DND-41 (cell line): ENCODE measurements at places on chromosomes 7 and 10.

DNA sequence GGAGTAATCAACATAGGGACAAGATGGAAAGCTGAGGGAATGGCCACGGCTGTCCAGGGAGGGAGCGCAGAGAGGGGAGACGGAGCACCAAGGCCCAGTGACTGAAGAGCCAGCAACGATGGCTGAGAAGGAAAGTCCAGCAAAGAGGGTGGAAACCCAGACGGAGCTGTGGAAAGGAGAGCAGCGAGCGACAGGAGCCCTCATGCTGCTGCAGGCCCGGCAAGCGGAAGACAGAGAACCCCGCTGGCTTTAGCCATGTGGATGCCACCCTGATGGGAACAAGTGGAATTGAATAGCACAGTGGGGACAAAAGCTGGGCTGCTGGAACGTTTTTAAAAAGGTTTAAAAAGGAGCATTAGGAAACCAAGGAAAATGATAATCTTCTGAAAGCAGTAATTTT, 82.9 kb upstream of the DDC start:
- no peak overlapping the region for H3K27ac ChIP-seq
- H3K27me3 ChIP-seq = peaks cover 31% of the 10 kb centered on the region
- H3K4me1 ChIP-seq = no peaks in the 10 kb centered on the region
- DNase-seq = no peak
- H3K36me3 ChIP-seq = no peaks in the 10 kb centered on the region
- H3K4me3 ChIP-seq = no peak overlapping the region

DNA sequence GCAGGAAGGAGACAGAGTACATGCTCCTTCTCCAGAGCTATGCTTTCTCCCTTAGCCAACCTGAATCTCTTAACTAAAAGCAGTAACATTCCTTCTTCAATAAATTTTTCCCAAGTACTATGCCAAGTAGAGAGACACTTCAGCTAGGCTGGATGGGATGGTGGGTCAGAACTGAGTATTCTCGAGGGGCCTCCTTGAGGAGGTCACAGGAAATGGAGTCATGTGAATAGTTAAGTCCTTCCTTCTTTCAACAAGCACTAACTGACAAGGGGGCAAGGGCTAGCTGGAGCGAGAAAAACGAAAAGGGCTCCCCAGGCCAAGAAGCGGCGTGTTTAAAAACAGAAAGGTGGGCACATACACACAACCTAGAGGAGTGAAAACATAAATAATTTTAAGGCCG, 5.5 kb downstream of the RSU1 start:
- H3K27ac ChIP-seq = no peak overlapping the region
- no peak for DNase-seq
- no peaks in the 10 kb centered on the region for H3K27me3 ChIP-seq
- no peaks in the 10 kb centered on the region for H3K36me3 ChIP-seq
- H3K4me1 ChIP-seq = peaks cover 21% of the 10 kb centered on the region

GRCh38 chr10:103618575-103619423, 125.3 kb downstream of the NEURL1 start:
- no peaks in the 10 kb centered on the region for H3K4me1 ChIP-seq
- no peak for DNase-seq
- H3K27me3 ChIP-seq = no peaks in the 10 kb centered on the region
- H3K27ac ChIP-seq = no peak overlapping the region

GRCh38 chr10:120793088-120793487, 58.1 kb upstream of the WDR11 start:
- no peaks in the 10 kb centered on the region for H3K36me3 ChIP-seq
- H3K4me1 ChIP-seq = no peaks in the 10 kb centered on the region
- H3K27me3 ChIP-seq = no peaks in the 10 kb centered on the region
- no peak for DNase-seq
- no peak overlapping the region for H3K4me3 ChIP-seq

- peaks cover 32% of the 10 kb centered on the region for H3K4me1 ChIP-seq
- H3K27me3 ChIP-seq = peaks cover 60% of the 10 kb centered on the region
- no peaks in the 10 kb centered on the region for H3K36me3 ChIP-seq
- no peak for DNase-seq
- H3K27ac ChIP-seq = no peak overlapping the region
- H3K4me3 ChIP-seq = no peak overlapping the region
These were observed 6.7 kb downstream of the SKIDA1 start for GRCh38 chr10:21518641-21519396.

DNA sequence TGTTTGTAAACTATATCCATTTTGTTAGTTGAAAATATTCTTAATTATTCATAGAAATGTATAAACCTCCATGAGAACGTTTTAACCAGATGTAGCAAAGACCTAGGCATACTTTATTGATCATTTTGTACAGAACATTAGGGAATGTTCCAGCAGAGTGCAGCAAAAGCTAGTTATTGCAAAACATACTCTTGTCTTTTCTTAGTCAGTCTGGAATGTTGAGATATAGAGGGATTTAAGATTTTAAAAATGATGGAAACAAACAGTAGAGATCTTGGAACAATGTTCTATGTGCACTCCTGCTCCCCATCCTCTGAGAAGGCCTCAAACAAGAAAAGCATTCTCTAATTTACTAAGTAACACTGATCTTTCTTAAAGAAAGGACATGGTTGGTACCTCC, 292.1 kb downstream of the BBS9 start:
- DNase-seq = no peak
- no peaks in the 10 kb centered on the region for H3K36me3 ChIP-seq
- no peaks in the 10 kb centered on the region for H3K4me1 ChIP-seq
- H3K27me3 ChIP-seq = no peaks in the 10 kb centered on the region
- H3K4me3 ChIP-seq = no peak overlapping the region

DNA sequence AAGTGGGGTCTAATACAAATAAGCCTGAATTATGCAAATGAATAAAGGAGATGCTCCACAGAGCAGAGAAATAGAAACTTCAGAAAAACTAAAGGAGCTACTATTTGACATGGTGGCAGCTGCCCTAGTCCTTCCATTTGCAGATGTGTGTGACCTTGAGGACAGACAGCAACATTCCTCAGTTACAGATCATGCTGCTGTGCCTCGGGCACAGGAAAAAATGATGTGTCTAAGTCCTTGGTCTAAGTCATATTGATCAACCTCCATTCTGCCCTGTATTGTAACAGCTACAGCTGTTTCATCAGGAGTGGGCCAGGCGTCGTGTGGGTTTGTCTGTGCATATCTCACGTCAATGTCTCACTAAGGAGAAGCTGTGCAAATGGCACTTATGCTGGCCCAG, 710.4 kb downstream of the TNS3 start:
- no peaks in the 10 kb centered on the region for H3K27me3 ChIP-seq
- H3K27ac ChIP-seq = no peak overlapping the region
- no peak for DNase-seq
- H3K36me3 ChIP-seq = no peaks in the 10 kb centered on the region
- no peaks in the 10 kb centered on the region for H3K4me1 ChIP-seq
- H3K4me3 ChIP-seq = no peak overlapping the region

DNA sequence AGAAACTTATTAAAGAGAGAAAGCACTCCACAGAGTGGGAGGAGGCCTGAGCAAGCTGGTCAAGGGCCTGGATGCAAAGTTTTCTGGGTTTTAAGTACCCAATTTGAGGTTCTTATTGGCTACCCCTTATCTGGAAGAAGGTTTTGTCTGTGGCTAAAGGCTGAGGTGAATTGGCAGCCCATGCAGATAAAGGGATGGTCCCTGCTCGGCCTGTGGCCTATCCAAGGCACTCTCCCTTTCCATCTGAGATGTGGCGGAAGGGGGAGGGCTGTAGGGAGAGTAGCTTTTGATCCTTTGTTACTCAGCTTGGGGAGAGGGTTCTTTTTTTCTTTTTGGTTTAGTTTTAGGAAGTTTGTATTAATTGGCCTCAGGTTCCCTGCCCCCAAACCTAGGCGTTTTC, 465.1 kb downstream of the ATRNL1 start:
- no peaks in the 10 kb centered on the region for H3K27me3 ChIP-seq
- no peaks in the 10 kb centered on the region for H3K4me1 ChIP-seq
- H3K36me3 ChIP-seq = no peaks in the 10 kb centered on the region

GRCh38 chr7:27765841-27766240, 25.9 kb downstream of the TAX1BP1 start:
- no peaks in the 10 kb centered on the region for H3K4me1 ChIP-seq
- DNase-seq = no peak
- H3K36me3 ChIP-seq = peaks cover 43% of the 10 kb centered on the region
- H3K4me3 ChIP-seq = no peak overlapping the region
- no peak overlapping the region for H3K27ac ChIP-seq

DNA sequence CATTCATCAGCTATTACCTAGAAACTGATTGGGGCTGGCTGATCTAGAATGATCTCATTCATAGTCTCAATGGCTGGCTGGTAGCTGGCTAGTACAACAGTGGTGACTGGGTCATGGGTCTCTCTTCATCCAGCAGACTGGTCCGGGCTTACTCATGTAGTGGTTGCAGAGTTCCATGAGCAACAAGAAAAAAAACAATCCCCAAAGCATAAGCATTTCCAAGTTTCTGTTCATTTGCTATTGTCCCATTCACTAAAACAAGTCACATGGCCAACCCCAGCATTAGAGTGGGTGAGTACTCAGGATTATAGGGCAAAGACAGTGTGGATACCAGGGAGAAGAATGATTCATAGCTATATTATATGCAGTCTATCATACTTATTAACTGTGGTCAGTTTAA, 85.2 kb upstream of the SEMA3C start:
- H3K36me3 ChIP-seq = no peaks in the 10 kb centered on the region
- no peak for DNase-seq
- no peaks in the 10 kb centered on the region for H3K4me1 ChIP-seq
- H3K27ac ChIP-seq = no peak overlapping the region
- H3K4me3 ChIP-seq = no peak overlapping the region

DNA sequence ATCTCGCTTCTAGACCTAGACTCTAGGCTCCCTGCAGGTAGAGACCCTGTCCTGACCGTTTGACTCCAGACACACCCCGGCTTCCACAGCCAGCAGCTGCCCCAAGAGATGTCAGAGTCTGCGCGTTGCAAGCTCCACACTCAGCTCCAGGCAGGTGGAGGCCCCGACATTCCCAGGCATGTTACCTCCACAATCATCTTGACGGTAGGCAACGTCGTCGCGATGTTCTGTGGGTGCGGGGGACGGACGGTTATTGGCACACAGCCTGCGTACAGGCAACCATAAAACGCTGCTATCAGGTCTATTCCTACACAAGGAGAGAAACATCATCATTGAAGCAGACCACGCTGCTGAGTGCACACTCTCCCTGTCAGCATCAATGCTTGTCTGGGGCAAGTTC, 213.2 kb downstream of the ZMYND11 start:
- peaks cover 4% of the 10 kb centered on the region for H3K27me3 ChIP-seq
- no peak for DNase-seq
- no peak overlapping the region for H3K4me3 ChIP-seq
- H3K27ac ChIP-seq = no peak overlapping the region
- H3K4me1 ChIP-seq = no peaks in the 10 kb centered on the region
